ENCODE measurements at places on chromosomes 16 and 17. TPM values are rescaled to one million over a fixed set of nuclear protein-coding genes. Genes with fewer than 3 reads are reported as not detected.

The ZNF689 gene
- 8.8 TPM for total RNA-seq

- H3K4me1 ChIP-seq = peaks cover 6% of the 10 kb centered on the region
- H3K27me3 ChIP-seq = no peaks in the 10 kb centered on the region
- H3K36me3 ChIP-seq = peaks cover 14% of the 10 kb centered on the region
- DNase-seq = no peak
These were observed 24.5 kb downstream of the AKAP1 start for GRCh38 chr17:57109393-57110151.

DNA sequence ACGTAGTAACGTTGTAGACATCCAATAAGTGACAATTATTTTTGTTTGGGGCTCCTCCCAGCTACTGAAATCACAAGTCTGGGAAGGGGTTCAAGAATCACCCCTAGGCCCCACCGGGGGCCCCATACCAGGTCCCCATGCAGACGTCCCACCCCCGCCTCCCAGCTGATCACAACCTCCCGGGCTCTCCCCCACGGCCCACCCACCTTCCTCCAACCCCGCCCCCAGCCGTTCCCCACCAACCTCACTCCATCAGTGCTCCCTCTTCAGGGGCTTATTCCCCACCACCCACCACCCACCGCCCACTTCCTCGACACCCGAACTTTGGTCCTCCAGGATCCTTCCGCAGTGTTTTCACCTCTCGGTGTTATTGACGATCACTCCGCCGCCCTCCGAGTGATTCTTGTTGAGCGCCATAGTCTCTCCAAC, 240 bp downstream of the WBP2 start:
- H3K4me1 ChIP-seq = peaks cover 24% of the 10 kb centered on the region
- H3K4me3 ChIP-seq = no peak overlapping the region
- no peak for DNase-seq
- H3K36me3 ChIP-seq = peaks cover 13% of the 10 kb centered on the region
- H3K27me3 ChIP-seq = no peaks in the 10 kb centered on the region
- no peak overlapping the region for H3K27ac ChIP-seq

- no peak for DNase-seq
- peaks cover under 1% of the 10 kb centered on the region for H3K4me1 ChIP-seq
- peaks cover 9% of the 10 kb centered on the region for H3K27me3 ChIP-seq
- H3K27ac ChIP-seq = no peak overlapping the region
These were observed 26.9 kb upstream of the ACSF3 start for GRCh38 chr16:89066721-89067120.

The TMEM220 gene
- total RNA-seq = 6.8 TPM

DNA sequence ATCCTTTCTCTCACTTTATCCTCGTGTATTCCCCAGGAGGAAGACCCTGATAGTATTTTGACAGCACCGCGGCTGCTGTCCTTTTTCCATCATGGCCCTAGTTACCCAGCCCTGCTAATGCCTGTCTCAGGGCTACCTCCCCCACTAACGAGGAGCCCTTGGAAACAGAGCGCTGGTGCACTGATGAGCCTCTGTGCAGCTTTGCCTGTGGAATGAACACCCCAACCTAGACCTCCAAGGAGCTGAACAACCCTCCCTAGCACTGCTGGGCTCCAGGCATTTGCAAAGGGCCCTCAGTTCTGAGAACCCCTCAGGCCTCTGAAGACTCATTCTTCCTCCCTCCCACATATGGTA, 23.3 kb upstream of the CCL1 start:
- H3K4me3 ChIP-seq = no peak overlapping the region
- no peaks in the 10 kb centered on the region for H3K36me3 ChIP-seq
- peak; percentile 66 for DNase-seq
- H3K4me1 ChIP-seq = no peaks in the 10 kb centered on the region
- peaks cover 2% of the 10 kb centered on the region for H3K27me3 ChIP-seq

DNA sequence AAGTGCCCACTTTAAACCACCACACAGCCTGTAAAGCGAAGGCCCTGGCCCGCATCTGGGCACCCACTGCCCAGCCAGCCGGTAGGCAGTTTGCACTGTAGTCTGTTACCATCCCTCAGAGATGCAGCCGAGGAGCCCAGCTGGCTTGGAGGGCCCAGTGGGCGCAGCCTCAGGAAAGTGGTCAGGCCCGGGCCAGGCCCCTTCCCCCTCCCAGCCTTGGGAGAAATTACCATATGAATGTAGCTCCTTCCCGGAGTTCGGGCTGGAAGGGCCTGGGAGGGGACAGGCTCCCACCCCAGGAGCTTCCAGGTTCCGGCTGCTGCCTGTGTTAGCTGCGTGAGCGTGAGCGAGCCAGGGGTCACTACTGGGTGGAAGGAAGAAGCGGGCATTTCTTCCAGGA, 325.4 kb downstream of the SEC14L1 start:
- peaks cover 19% of the 10 kb centered on the region for H3K36me3 ChIP-seq
- DNase-seq = no peak
- peak overlapping the region; percentile 98 for H3K27ac ChIP-seq
- H3K4me3 ChIP-seq = peak overlapping the region; percentile 44

GRCh38 chr17:32985050-32985756, 6.4 kb upstream of the SPACA3 start:
- no peaks in the 10 kb centered on the region for H3K36me3 ChIP-seq
- H3K27ac ChIP-seq = no peak overlapping the region
- DNase-seq = no peak
- no peak overlapping the region for H3K4me3 ChIP-seq
- no peaks in the 10 kb centered on the region for H3K27me3 ChIP-seq

- peaks cover 3% of the 10 kb centered on the region for H3K36me3 ChIP-seq
- DNase-seq = no peak
- no peak overlapping the region for H3K4me3 ChIP-seq
- H3K4me1 ChIP-seq = no peaks in the 10 kb centered on the region
These were observed 45.0 kb upstream of the NOL11 start for GRCh38 chr17:67672592-67673335.

- H3K4me3 ChIP-seq = no peak overlapping the region
- no peaks in the 10 kb centered on the region for H3K27me3 ChIP-seq
- H3K4me1 ChIP-seq = peaks cover 36% of the 10 kb centered on the region
- no peak for DNase-seq
- no peak overlapping the region for H3K27ac ChIP-seq
These were observed 4.2 kb downstream of the NF1 start for GRCh38 chr17:31099016-31099415.

The OR3A3 gene
- total RNA-seq = not detected

- no peak overlapping the region for H3K27ac ChIP-seq
- peaks cover 4% of the 10 kb centered on the region for H3K27me3 ChIP-seq
- peaks cover 4% of the 10 kb centered on the region for H3K4me1 ChIP-seq
- no peak for DNase-seq
- H3K4me3 ChIP-seq = no peak overlapping the region
These were observed 337.1 kb downstream of the MAF start for GRCh38 chr16:79263425-79263824.

The NAGPA gene
- total RNA-seq = 16.8 TPM

The KRT36 gene
- not detected for total RNA-seq

DNA sequence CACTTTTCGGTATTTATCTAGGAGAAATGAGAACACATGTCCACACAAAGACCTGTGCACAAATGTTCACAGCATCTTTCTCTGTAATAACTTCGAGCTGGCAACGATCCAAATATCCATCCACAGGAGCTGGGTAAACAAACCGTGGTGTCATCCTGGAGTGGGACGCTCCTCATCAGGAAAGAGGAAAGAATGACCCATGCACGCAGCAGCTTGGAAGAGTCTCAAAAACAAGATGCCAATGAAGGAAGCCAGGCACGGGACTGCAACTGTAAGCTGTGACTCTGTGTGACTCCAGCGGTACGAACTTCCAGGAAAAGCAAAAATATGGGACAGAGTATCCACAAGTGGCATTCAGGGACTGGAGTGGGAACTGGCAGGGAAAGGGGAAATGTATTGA, 36.7 kb upstream of the CIBAR2 start:
- H3K27ac ChIP-seq = no peak overlapping the region
- DNase-seq = no peak
- no peaks in the 10 kb centered on the region for H3K27me3 ChIP-seq

DNA sequence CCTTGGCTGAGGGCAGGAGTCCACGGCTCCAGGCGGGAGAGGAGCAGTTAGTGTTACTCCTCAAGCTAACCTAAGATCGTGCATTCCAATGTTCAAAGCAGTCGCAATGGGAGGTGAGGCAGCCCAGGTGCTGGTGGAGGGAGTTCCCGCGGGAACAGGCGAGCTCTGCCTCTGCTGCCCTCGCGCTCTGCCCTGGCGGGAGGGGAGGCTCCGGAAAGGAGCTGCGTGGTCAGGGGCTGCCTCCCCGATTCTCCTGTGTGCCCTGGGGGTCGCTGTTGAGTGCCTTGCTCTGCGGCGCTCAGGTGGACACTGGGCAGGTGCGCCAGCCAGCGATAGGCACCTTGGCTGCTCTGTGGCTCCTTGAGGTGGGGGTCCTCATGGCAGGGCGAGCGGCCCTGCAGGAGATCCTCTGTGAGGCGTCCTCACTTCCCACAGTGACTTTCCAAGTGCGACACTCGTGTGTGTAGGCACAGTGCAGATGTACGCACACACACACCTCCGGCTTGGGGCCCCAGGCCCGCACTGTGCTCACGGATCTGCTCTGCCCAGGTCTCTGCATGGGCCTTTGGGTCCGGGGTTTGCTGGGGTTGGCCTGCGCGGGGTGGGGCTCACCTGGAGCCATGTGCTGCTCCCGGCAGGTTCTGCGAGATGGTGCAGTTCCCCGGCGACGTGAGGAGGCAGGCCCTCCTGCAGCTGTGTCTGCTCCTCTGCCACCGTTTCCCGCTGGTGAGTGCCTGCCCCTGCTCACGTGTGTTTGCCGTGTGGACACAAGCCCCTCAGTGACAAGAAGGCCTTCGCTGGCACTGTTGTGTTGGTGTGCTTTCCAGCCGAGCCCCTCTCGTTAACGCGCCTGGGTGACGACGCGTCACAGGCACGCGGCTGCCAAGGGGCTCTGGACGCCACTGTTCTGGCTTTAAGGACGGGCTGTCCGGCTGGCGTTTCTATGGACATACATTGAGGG, 97.9 kb upstream of the ZNF750 start:
- H3K4me1 ChIP-seq = no peaks in the 10 kb centered on the region
- no peak overlapping the region for H3K4me3 ChIP-seq
- H3K27ac ChIP-seq = no peak overlapping the region
- H3K36me3 ChIP-seq = peaks cover 21% of the 10 kb centered on the region
- DNase-seq = no peak
- H3K27me3 ChIP-seq = no peaks in the 10 kb centered on the region

The IRF8 gene
- not detected for total RNA-seq

GRCh38 chr17:51428668-51429495, 168.5 kb downstream of the UTP18 start:
- H3K4me1 ChIP-seq = no peaks in the 10 kb centered on the region
- no peaks in the 10 kb centered on the region for H3K27me3 ChIP-seq
- H3K36me3 ChIP-seq = no peaks in the 10 kb centered on the region
- peak overlapping the region; percentile 25 for H3K27ac ChIP-seq
- peak; percentile 57 for DNase-seq
- H3K4me3 ChIP-seq = no peak overlapping the region

The LGALS9B gene
- total RNA-seq = not detected

DNA sequence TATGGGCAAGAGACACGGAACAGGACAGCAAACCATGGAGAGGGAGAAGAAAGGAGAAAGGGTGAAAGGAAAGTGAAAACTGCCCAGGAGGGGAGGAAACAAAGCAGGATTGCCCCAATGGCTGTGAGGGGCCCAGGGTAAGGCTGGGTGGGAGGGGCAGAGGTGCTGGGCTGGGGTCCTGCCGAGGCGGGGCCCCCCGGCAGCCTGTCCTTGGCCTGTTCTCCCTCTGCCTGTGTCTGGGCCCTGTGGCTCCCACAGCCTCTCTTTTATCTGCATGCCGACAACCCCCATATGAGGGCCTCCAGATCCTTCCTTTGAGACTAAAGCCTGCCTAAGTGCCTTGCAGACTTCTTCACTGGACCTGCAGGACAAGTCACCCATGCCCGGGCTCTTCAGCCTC, 15.5 kb downstream of the ZNHIT3 start:
- no peaks in the 10 kb centered on the region for H3K27me3 ChIP-seq
- no peaks in the 10 kb centered on the region for H3K4me1 ChIP-seq
- no peak for DNase-seq
- no peak overlapping the region for H3K27ac ChIP-seq
- peaks cover 20% of the 10 kb centered on the region for H3K36me3 ChIP-seq

- no peak for DNase-seq
- no peaks in the 10 kb centered on the region for H3K4me1 ChIP-seq
- peaks cover 76% of the 10 kb centered on the region for H3K36me3 ChIP-seq
- no peak overlapping the region for H3K4me3 ChIP-seq
These were observed 43.9 kb upstream of the SLC5A11 start for GRCh38 chr16:24801761-24802302.

The YBX2 gene
- 0.40 TPM for total RNA-seq

The CRYBA1 gene
- total RNA-seq = not detected

The CEP112 gene
- 9.1 TPM for total RNA-seq

- H3K27me3 ChIP-seq = no peaks in the 10 kb centered on the region
- H3K36me3 ChIP-seq = peaks cover 14% of the 10 kb centered on the region
- no peak overlapping the region for H3K4me3 ChIP-seq
- no peaks in the 10 kb centered on the region for H3K4me1 ChIP-seq
- no peak overlapping the region for H3K27ac ChIP-seq
These were observed 6.5 kb upstream of the CCDC154 start for GRCh38 chr16:1450841-1451240.

The CBFA2T3 gene
- total RNA-seq = not detected

The TBC1D3K gene
- total RNA-seq = not detected

GRCh38 chr17:39965017-39965699, 2.4 kb downstream of the GSDMA start:
- no peaks in the 10 kb centered on the region for H3K4me1 ChIP-seq
- no peak for DNase-seq
- H3K4me3 ChIP-seq = no peak overlapping the region
- H3K27ac ChIP-seq = no peak overlapping the region
- H3K36me3 ChIP-seq = no peaks in the 10 kb centered on the region
- H3K27me3 ChIP-seq = peaks cover 49% of the 10 kb centered on the region

DNA sequence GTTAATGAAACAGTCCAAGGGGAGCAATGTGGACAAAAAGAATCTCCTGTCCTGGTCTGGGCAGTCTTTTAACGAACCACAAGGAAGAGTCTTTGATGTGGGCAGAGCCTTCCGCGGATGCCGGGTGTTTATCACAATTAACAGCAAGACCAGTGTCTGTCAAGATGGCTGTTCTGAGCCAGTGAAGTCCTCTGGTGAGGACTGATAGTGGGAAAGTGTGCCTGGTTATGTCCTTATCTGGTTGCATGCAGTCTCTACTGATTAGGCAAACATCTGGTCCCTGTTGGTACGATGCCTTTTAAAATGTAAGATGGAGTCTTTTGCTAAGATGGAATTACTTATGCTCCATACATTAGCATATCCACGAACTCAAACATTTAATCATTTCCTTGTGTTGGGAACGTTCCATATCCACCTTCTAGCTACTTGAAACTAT, 88.5 kb downstream of the ZNF18 start:
- DNase-seq = no peak
- H3K4me1 ChIP-seq = no peaks in the 10 kb centered on the region
- no peaks in the 10 kb centered on the region for H3K36me3 ChIP-seq
- no peaks in the 10 kb centered on the region for H3K27me3 ChIP-seq
- H3K27ac ChIP-seq = no peak overlapping the region

The KRTAP9-8 gene
- not detected for total RNA-seq

DNA sequence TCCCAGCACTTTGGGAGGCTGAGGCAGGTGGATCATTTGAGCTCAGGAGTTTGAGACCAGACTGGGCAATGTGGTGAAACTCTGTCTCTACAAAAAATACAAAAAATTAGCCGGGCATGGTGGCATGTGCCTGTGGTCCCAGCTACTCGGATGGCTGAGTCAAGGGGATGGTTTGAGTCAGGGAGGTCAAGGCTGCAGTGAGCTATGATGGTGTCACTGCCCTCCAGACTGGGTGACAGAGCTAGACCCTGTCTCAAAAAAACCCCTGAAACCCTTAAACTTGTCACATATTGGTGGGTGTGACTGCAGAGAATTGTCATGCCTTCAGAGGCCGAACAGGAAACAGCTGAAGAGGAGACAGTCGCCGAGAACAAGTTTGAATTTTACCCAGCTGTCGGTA, 13.4 kb downstream of the RPTOR start:
- no peak overlapping the region for H3K4me3 ChIP-seq
- no peak for DNase-seq
- H3K36me3 ChIP-seq = peaks cover 6% of the 10 kb centered on the region
- H3K27ac ChIP-seq = no peak overlapping the region

Measured in osteocyte (in vitro differentiated cells).